ENCODE measurements at places on chromosomes 7 and 10.
A peak's percentile ranks its signal among the peaks of the same experiment; 100 is the strongest.

DNA sequence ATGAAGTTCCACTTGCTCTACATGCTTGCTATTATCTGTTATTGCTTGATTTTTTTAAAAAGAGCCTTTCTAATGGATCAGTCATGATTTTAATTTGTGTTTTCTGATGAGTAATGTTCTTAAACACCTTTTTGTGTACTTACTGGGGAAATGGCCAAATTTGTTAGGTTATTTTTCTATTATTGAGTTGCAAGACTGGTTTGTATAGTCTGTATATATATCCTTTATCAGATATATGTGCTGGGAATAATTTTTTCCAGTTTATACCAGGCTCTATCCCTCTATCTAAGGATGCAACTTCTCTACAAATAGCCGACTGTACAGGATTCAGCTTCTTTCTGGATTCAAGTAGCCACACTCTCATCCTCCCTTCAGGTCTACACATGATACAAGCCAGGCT, 65.6 kb upstream of the SEC61G start:
- DNase-seq, result no peak

- peak; percentile 1 for DNase-seq
These were observed 192.6 kb upstream of the CCDC6 start for GRCh38 chr10:60098677-60099601.

DNA sequence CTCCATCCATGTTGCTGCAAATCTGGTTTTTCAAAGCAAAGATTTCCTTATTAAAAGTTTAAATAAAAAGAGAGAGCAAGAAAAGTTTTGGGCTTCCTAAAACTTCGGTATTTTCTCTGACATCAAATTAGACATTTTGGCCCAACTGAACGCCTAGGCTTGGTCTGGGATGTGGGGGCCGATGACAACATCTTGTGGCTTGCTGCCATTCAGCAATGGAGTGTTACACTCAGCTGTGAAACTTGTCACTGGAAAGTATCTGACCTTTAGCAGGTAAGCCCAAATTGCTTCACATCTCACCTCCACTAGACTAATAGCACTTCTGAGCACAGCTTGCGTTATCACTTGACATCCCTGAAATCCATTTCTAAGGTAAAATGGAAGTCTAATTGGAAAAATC, 320.6 kb downstream of the GATA3 start:
- DNase-seq, result no peak

- no peak for DNase-seq
These were observed 667.6 kb upstream of the FOXK1 start for GRCh38 chr7:4014346-4015050.

DNA sequence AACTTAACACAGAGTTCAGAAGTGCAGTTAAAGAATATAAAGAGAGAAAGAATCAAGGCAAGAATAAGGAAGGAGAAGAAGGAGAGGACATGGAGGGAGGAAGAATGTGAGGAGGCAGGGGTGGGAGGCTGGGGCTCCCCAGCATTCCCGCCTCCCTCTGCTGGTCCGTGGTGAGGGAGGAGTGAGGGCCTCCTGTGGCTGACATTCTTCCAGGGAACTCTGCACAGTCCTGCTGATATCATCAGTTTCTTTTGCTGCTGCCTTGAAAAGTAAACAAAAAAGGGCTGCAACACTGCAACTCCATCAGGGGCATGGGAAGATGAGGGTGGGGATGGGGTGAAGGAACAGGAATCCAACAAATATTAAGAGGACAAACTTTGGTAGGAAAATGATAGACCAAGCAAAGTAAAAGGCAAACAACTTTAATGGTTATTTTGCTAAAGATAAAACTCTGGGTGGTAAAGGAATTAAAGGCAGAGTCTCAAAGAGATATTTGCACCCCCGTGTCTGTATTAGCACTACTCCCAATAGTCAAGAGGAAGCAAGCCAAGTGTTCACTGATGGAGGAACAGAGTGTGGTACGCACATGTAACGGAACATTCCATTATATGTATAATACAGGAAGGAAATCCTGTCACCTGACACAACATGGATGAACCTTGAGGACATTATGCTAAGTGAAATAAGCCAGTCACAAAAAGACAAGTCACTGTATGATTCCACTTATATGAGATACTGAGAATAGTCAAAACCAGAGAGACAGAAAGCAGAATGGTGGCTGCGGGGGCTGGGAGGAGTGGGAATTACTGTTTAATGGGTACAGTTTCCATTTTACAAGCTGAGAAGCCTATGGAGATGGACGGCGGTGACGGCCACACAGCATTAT, 8.0 kb upstream of the SPOCK2 start:
- DNase-seq, result peak; percentile 10

GRCh38 chr10:92267343-92267742, 23.5 kb downstream of the CPEB3 start:
- no peak for DNase-seq

GRCh38 chr10:103480521-103480920, 1.5 kb upstream of the CALHM3 start:
- DNase-seq, result no peak

GRCh38 chr7:151115836-151116418, 29.7 kb downstream of the AGAP3 start:
- no peak for DNase-seq

GRCh38 chr7:921071-921461, 33.4 kb downstream of the ADAP1 start:
- no peak for DNase-seq

- DNase-seq, result peak; percentile 60
These were observed 113.8 kb upstream of the PPP2R2D start for GRCh38 chr10:131786756-131787605.

DNA sequence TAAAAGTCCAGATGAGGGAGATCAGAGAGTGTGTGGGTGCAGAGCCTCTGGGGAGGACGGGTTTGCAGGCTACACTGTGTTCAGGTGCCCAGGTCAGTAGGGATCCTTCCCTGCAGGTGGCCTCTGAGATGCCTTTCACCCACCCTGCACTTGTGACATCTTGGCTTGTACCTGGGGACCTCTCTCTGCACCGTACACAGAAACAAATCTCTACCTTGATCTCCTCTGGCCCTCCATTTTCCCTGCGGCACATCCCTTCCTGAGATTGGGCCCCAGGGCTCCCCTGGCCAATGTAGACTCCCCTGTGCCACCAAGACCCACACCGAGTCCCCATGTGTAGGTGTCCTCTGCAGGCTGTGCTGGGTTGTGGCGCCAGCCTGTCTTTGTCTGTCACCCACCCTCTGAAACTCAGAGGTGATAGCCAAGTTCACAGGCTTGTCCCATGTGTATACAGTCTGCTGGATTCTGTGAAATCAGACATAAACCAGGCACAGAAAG, 140.6 kb downstream of the PTPN20 start:
- no peak for DNase-seq

GRCh38 chr10:77707570-77707969, 70.0 kb upstream of the KCNMA1 start:
- no peak for DNase-seq

DNA sequence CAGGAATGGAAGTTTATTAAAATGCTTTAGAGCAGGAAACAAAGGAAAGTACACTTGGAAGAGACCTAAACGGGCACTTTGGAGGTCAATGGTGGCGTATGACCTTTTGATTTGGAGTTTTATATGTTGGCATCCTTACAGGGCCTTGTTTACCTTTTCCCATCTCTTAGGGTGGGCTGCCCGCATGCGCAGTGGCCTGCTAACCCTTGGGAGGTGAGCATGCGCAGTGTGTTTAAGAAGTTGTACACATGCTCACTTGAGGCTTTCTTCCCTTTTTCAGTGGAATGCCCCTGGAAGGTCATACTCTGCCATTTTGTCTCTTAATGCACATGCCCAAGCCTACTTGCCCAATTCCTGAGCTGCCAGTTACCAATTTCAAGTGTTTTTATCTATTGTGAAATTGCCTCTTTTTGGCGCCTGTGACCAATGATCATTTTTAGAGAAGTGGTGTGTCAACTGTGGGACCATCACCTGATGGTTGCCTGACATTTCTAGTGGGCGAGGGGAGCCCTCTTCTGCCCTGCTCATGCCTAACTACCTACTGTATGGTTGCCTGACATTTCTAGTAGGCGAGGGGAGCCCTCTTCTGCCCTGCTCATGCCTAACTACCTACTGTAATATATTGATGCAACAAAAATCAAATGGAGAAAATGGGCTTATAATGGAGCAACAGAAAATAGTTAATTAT, 138.0 kb downstream of the PPP1R9A start:
- no peak for DNase-seq

DNA sequence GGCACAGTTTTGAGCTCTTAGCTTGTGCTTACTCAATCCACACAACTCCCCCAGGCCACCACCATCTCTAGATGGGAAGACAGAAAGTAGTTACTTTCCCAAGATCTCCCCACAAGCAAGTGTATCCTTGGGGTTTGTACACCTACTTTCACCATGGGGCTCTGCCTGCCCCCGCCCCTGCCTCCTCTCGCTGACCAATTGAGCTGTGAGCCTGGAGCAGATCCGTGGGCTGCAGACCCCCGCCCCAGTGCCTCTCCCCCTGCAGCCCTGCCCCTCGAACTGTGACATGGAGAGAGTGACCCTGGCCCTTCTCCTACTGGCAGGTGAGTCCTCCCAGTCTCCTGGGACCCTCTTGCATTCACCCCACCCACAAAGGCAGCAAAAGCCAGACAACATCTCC, 2.0 kb downstream of the FXYD4 start:
- DNase-seq, result no peak

DNA sequence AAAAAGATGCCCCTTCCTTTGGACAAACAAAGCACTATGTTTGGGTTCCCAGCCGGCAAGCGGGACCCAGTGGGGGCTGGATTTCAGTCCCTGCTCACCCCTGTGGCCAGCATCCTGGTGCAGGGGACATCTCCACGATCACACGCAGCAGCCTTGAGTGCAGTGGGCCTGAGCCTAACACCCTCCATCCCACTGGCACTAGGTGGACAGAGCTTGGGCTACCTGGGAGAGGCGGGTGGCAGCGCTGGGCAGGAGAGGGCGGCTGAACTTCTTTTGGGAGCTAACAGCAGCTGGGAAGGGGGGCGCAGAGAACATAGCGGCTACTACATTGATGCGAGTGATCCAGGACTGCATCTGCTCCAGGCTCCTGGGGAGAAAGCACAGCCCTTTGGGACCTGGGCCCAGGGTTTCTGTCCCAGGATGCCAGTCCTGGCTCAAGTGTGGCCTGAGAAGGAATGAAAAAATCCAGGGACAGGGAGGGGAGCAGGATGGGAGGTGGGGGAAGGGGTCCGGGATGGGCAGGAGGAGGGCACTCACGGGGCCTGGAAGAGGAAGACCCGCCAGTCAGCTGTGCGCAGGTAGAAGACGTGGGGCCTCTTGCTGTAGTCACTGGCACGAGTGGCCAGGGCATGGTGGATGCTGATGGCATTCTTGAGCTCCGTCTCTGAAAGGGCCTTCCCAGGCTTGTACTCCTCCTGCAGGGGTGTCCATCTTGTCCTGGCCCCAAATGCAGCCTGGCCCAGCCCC, 9.0 kb downstream of the NFKB2 start:
- DNase-seq, result no peak

GRCh38 chr10:14727465-14727864, 47.2 kb downstream of the FAM107B start:
- DNase-seq, result no peak

- no peak for DNase-seq
These were observed 100.3 kb downstream of the PAXIP1 start for GRCh38 chr7:154902600-154903082.

- no peak for DNase-seq
These were observed 106.5 kb downstream of the TCF7L2 start for GRCh38 chr10:113056441-113057021.

GRCh38 chr7:87341441-87341840, 4.0 kb upstream of the CROT start:
- DNase-seq, result no peak

GRCh38 chr10:118986815-118987790, 42.4 kb upstream of the NANOS1 start:
- no peak for DNase-seq

- DNase-seq, result no peak
These were observed 85.8 kb downstream of the GSAP start for GRCh38 chr7:77330169-77330882.

- peak; percentile 28 for DNase-seq
These were observed 1.0 kb downstream of the OSBPL3 start for GRCh38 chr7:24978843-24979469.

DNA sequence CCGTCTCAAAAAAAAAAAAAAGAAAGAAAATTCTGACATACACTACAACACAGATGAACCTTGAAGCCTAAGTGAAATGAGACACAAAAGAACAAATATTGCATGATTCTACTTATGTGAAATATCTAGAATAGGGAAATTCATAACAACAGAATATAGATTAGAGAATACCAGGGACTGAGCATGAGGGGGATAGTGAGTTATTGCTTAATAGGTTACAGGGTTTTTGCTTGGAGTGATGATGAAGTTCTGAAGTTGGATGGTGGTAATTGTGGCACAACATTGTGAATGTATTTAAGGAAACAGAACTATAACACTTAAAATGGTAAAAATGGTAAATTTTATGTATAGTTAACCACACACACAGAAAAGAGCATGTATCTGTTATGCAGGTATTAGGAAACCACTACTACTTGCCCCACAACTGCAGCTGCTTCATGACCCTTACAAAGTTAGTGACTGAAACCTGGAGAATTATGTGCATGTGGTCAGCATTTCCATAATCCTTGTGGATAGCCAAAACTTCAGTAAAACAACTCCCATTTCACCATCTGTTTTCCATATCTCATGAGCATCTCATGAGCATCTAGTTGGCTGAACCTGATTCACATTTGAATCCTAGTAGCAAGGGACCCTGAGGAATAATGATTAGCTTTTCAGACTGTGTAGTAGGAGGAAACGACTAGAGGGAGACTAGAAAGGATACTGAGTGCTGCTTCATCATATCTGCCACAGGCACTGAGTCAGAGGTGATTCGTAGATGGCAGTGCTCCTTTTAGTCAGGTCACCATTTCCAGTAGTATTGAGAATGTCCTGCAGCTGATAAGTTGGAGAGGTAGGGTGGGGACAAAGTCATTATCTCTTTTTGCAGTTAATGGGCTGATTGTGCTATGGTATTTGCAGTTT, 26.3 kb downstream of the SAMD8 start:
- no peak for DNase-seq

Data from NCI-H510A treated with DMSO at 0.1 percent for 48 hours (cell line).